ENCODE measurements at places on chromosomes 6 and 20. TPM values are rescaled to one million over a fixed set of nuclear protein-coding genes. Genes with fewer than 3 reads are reported as not detected.

GRCh38 chr6:48713612-48714011 is 602.6 kb upstream of the PTCHD4 start:
- no peaks in the 10 kb centered on the region for H3K36me3 ChIP-seq
- H3K27me3 ChIP-seq, result no peaks in the 10 kb centered on the region
- H3K4me1 ChIP-seq, result no peaks in the 10 kb centered on the region
- no peak overlapping the region for H3K27ac ChIP-seq
- no peak overlapping the region for H3K4me3 ChIP-seq

DNA sequence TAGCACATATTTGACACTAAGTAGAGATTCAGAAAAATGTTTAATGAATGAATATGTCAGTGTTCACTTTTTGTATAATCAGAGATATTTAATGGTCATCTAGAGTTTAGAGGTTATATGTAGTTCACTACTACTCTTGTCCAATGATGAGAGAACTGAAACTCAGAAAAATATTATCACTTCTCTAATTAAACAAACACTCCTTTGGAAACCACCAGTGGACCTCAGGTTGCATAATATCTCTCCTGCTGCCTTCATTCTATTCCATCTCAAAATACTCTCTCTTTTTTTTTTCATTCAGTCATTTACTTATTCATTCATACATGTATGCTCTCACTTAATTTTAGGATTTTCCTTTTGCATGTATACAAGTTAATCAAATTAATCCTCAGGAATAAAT is 423.1 kb upstream of the RNF217 start:
- H3K27me3 ChIP-seq, result no peaks in the 10 kb centered on the region
- H3K27ac ChIP-seq, result no peak overlapping the region
- no peaks in the 10 kb centered on the region for H3K36me3 ChIP-seq
- no peak for DNase-seq
- no peaks in the 10 kb centered on the region for H3K4me1 ChIP-seq
- H3K4me3 ChIP-seq, result no peak overlapping the region

Gene SNRPB
- total RNA-seq, result 286 TPM

DNA sequence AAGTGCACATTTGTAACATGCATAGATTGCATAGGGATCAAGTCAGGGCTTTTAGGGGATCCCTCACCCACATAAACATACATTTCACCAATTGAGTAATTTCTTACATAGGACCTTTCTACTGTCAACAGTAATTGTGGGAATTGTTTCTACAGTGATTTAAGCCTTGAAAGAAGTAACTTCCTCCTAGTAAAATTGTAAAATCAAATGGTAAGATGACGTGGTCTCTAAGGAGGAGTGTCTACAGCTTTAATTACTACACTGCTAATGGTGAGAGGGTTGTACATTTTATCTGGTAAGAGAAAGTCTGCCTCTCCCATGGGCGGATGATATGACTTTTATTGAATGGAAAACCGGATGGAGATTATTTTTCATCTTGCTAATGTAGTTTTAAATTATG is 98.0 kb downstream of the RPP40 start:
- H3K27me3 ChIP-seq, result no peaks in the 10 kb centered on the region
- no peak overlapping the region for H3K27ac ChIP-seq
- H3K36me3 ChIP-seq, result peaks cover 2% of the 10 kb centered on the region
- peaks cover 49% of the 10 kb centered on the region for H3K4me1 ChIP-seq
- DNase-seq, result no peak

DNA sequence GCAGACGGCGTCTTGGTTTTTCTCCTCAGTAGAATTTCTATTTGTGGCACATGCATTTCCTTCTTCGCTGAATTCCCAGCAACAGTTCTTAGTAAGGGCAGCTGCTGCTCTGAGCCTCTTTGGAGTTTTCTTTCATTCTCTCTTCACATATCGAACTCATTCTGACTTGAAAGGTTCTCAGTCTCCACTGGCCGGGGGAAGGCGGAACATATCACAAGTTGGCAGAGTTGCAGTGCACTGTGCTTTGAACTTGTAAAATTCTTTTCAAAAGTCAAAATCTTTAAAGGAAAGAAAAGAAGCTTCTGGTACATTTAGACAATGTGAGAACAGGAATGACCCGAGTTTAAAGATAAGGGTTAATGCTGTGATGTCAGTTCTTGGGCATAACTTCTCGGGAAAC is 286.1 kb upstream of the MAP3K7 start:
- no peak overlapping the region for H3K27ac ChIP-seq
- H3K27me3 ChIP-seq, result peaks cover 22% of the 10 kb centered on the region
- DNase-seq, result no peak

DNA sequence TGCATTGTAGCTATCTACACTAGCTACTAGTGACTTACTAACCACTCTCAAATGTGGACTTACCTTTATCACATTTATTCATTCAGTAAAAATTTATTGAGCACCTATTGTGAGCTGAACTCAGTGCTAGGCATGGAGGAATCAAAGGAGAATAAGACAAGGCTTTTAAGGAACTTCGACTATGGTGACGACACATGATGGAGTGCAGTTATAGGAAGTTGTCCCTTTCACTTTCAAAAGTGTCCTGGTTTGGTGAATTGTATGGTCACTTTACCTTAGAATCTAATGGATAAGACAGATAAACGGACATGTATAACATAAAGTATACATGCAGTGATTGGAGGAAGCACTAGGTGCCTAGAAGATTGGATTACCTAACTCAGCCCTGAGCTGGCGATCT is 4.3 kb downstream of the AKAP7 start:
- no peak overlapping the region for H3K27ac ChIP-seq
- DNase-seq, result no peak
- no peaks in the 10 kb centered on the region for H3K27me3 ChIP-seq

Gene MMP24
- not detected for total RNA-seq

GRCh38 chr6:70520575-70520974 is 46.2 kb upstream of the SDHAF4 start:
- H3K36me3 ChIP-seq, result peaks cover 2% of the 10 kb centered on the region
- H3K4me3 ChIP-seq, result no peak overlapping the region
- H3K27ac ChIP-seq, result no peak overlapping the region
- H3K4me1 ChIP-seq, result no peaks in the 10 kb centered on the region
- DNase-seq, result no peak
- H3K27me3 ChIP-seq, result no peaks in the 10 kb centered on the region

Measured in activated T-cell treated with anti-CD3 and anti-CD28 coated beads, Interleukin-2, amount 50 U/mL, for 72 hours (primary cell).